ENCODE measurements at places on chromosomes 2 and 18.
A peak's percentile ranks its signal among the peaks of the same experiment; 100 is the strongest.

DNA sequence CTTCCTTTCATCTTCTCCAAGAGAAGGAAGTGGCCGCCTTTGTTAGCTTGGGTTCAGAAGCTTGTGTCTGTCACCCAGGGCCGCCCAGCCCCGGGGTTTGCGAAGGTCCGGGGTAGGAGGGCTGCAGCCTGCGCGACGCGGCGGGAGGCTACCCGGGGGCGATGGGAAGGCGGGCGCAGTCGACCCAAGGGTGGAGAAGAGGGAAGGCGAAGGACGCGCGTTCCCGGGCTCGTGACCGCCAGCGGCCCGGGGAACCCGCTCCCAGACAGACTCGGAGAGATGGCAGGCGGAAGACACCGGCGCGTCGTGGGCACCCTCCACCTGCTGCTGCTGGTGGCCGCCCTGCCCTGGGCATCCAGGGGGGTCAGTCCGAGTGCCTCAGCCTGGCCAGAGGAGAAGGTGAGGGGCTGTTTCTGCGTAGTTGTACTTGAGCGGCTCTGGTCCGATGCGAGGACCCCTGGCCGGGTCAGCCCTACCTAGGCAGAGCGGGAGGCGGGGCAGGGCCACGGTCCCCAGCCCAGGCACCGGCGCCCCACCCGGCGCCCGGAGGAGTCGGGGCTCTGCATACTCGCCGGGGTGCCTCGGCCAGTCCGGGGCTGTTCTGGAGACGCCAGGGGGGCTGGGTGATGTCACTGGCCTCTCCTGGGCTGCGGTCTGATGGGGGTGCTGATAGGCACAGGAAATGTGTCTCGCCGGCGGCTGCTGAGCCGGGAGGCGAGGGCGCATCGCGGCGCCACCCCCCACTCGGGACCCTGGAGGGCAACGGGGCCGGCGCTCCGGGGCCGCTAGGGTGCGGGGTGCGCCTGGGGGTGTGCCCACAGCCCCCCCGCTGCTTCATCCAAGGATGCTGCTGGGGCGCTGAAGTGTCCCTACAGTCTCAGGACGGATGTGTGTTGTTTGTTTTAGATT, at the start of gene QPCT:
QPCT (plus strand) TSS at position 178 of the 909 bp plus-strand sequence; CDS start at position 280, 102 bp downstream.
- DNase-seq = peak; percentile 18

DNA sequence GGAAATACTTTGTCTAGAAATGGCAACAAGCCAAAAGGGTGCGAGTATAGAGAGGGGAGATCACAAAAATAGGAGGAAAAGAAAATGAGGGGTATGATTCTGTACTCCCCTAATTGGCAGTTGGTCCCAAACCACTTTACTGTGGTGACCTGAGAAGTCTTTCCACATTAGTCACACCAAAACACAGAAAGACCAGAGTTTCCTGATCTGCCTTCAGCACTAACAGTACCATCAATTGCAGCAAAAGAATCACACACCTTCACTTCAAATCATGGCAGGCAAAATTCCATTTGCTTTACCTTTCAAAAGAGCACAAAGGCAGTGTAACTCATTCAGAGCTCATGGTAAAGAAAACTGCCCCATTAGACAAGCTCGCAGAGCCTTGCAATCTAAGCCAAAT, 86.8 kb downstream of the ALK start:
- DNase-seq = peak; percentile 60

GRCh38 chr2:37571587-37572136, 99.8 kb downstream of the CDC42EP3 start:
- DNase-seq = no peak

DNA sequence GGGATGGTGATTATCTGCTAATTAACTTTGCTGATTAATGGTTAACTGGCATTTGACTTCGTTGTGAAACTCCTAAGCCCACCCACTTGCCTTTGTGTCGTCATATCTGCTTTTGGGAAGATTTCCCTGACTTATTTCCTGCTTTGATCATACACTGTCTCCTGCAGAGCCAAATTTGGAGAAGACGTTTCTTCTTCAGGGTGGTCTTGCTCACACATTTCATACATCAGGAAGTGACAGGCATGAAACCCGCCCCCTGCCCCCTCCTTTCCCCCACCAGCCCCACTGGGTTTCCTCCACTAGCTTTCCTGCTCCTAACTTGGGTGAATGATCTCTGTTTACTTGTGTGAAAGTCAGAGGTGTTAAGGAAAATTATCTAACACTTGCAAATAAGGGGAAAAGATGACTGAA, 300.1 kb downstream of the TSN start:
- no peak for DNase-seq

DNA sequence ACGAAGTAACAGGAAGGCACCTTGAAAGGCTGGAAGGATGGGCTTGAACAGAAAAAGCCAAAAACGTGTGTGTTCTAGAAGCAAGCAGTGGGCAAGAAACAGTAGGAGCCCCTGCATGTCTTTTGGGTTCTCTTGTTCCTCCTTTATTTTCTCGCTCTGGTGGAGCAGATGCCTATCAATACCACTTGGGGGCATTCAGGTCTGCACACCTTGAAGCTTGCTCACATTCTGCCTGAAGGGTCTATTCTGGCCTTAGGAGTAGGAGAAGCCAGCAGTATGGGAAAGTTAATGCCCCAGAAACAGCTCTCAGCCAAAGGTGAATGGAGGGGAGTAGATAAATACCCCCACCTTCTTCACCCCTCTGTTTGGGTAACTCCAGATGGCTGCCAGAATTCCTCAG, 204.5 kb downstream of the TXNL1 start:
- DNase-seq = no peak

DNA sequence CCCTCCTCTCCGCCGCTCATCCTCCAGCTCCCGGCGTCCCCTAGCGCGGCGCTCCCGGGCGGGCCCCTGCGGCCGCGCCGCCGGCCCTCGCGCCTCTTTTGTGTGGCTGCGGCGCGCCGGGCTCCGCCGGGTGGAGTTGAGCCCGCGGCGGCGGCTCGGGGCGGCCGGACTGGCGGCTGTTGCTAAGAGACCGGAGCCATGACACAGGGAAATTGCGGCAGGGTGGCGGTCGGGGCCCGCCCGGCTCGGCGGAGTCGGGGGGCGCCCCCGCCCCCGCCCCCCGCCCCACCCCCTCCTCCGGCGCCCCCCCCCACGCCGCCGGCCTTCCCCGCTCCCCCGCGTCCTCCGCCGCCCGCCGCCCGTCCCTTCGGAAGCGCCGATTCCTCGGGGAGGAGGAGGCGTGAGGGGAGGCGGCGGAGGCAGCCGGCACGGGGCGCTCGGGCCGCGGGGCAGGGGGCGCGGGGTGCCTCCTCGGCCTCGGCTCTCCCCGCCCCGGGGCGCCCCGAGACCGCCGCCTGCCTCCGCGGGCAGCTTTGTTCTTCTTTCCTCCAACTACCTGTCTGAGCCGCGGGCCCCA, at the start of gene TMEM200C:
TMEM200C (minus strand) TSS at position 224 of the 577 bp plus-strand sequence. CDS start 3,459 bp downstream, outside the sequence.
- no peak for DNase-seq

DNA sequence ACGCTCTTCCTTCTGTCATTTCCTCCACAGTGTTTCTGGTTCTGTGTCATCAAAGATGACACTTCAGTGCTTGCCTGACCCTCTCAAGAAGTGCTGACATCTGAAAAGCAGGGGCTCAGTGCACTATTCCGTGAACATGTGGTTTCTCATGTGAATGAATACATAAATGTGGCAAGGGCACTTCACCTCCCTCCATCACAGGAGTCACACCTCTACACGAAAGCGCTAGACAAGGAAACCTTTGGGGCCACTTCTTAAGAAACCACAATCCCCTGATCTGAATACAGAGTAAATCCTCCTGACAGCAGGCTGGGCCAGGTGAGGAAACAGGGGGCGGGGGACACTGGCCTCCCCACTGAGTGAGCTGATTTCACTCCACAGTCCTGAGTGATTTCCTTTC, 145.8 kb upstream of the ACAA2 start:
- DNase-seq = no peak

DNA sequence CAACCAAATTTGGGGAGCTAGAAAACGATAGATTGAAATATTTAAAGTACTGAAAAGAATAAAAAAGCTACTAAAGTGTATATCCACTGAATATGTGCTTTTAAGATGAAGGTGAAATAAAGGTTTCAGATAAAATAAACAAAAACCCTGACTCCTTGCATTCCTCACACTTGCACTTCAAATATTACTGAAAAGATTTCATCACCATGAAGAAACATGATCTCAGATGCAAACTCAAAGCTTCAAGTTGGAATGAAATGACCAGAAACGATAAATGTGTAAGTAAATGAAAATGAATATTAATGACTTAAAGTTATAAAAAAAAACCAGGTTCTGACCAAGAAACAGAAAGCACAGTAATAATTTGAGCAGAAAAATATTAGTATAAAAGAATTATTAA, 1246.0 kb upstream of the ACVR2A start:
- DNase-seq = no peak

- no peak for DNase-seq
Observed at GRCh38 chr2:189880429-189880828, 96.2 kb downstream of the PMS1 start.

- DNase-seq = peak; percentile 48
Observed at GRCh38 chr2:182444806-182445205, 18.0 kb upstream of the PDE1A start.

- DNase-seq = no peak
Observed at GRCh38 chr2:37923308-37924055, 1.6 kb upstream of the RMDN2 start.

DNA sequence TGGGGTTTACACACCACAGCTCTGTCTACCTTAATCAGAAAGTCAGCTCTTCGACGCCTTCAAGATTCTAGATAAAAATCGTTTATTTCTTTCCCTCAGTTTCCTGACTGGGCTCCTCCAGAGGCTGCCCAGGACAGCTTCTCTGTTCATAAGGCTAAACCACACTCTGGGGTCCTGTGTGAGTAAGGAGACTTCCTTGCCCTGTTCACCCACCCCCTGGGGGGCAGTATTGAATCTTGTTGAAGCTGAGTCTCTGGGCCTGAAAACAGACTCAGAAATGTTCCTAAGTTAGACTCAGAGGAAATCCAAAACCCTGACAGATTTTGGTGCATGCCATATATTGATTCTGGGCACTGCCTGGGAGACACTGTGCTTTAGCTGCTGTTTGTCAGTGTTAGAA, 43.0 kb downstream of the G6PC2 start:
- DNase-seq = no peak

DNA sequence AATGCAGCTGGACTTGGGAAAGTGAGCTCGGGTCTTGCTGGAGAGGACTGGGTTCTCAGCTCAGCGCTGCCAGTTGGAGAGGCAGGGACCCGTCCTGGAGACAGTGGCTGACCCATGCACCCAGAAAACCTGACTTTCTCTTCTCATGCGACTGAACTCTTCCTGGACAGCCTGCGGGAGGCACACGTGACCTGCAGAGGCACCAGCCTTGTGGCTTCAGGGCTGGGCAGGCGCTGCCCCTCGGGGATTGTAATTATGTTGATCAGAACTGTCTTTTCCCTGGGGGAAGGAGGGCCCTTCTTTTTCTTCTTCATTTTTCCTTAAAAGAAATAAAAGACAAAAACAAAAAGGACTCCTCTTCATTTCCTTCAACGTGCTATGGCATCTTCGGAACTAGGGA, 198.1 kb downstream of the VAPA start:
- no peak for DNase-seq

DNA sequence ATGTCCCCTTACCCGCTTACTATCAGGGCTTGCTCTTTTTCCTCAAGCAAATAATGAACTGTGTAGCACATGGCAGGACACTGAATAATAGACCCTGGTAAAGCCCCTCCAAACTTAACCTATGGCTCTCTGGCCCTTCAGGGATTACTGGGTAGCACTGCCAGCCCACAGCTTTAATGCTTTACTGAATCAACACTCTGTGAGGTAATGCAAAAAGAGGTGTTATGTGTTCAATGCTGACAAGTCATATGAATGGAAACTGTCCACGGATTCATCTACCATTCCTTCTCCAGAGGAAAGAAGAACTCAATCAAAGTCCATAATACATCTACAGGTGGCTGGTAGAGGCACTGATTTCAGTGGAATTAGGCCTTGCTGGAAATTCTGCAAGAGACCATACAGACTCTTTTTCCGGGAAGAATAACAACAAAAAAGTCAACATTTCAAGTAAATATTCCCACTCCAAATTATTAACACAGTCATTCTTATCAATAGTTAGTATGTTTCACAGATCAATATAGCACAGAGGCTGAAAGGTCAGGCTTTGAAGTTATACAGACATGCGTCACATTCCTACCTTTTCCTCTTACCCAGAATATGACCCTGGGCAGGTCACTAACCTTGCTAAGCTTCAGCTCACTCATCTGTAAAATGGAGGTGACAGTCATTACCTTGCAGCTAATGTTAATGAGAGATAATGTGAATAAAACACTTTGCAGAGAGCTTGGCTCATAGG, 13.8 kb upstream of the MYOM1 start:
- DNase-seq = no peak

GRCh38 chr2:193581807-193582206, 1387.1 kb upstream of the TMEFF2 start:
- no peak for DNase-seq

GRCh38 chr2:124610866-124611265, 585.8 kb downstream of the CNTNAP5 start:
- no peak for DNase-seq
